ENCODE measurements at places on chromosomes 7 and 10. TPM values are rescaled to one million over a fixed set of nuclear protein-coding genes. Genes with fewer than 3 reads are reported as not detected.

DNA sequence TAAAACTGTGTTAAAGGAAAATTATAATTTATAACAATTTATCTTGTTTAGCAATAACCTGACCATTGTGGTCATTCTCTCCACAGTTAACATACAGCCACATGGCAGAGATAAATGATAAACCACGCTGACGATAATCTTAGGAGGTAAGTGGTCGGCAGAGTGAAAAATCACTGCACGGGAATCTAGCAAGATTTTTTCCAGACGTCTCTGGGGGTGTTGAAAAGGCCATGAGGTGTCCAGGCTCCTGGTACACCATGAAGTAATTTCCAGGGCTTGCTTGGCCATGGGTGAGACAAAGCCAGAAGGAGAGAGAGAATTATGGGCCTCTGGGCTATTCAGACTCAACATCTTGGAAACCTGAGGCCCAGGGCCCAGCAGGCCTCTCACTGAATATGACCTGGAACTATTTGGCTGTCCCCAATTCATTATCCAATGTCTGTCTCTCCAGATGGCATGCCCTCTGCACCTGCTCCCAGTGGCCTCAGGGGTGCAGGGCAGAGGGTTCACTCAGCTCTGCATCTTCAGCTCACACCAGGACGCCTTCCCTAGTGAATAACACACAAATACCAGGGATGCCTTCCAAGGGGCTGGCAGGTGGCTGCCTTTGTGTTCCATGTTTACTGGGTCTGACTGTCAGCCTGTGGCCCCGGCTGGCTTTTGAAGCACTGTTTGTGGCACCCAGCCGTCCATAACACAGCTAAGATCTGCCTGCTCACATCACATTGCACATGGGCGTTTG lies 590.4 kb upstream of the PFKP start:
- DNase-seq, result no peak

- DNase-seq, result no peak
Observed at GRCh38 chr7:103651593-103652377, 205.8 kb upstream of the SLC26A5 start.

Gene CCDC3
- 0.19 TPM for total RNA-seq

DNA sequence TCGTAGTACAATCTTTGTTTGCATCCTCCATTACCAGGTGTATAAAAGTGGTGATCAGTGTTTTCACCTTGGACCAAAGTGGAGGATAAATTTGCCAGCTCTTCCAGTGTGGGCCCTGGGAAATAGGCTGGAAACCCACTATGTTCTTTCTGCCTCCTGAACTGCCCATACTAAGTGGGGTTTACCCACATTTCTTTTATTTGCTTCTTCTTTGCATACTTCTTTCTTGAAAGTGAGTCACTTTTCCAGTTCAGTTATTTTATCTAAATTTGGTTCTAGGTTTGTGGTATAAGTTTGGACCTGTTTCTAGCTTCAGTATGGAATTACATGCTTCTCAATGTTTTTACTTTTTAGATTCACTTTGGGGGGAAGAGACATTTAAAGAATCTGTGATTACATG lies 126.2 kb upstream of the ACBD5 start:
- no peak for DNase-seq

DNA sequence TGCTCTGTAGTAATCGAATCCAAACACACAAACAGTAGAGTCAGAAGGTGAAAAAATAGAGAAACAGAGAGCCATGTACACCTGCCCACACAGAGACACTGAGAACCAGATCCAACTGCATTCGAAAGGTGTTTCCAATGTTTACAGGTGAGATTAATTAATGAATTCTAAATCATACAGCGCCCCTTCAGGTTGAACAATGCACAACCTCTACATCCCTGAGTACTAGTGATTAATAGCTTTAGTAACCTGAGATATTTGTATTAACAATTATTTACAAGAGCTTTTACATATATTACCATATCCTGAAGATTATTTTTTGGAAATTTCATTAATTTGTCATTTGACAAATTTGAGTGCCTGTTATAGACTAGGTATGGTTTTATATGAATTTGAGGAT lies 7.6 kb upstream of the MRC1 start:
- no peak for DNase-seq

GRCh38 chr7:122864016-122864415 lies 22.2 kb downstream of the CADPS2 start:
- no peak for DNase-seq

DNA sequence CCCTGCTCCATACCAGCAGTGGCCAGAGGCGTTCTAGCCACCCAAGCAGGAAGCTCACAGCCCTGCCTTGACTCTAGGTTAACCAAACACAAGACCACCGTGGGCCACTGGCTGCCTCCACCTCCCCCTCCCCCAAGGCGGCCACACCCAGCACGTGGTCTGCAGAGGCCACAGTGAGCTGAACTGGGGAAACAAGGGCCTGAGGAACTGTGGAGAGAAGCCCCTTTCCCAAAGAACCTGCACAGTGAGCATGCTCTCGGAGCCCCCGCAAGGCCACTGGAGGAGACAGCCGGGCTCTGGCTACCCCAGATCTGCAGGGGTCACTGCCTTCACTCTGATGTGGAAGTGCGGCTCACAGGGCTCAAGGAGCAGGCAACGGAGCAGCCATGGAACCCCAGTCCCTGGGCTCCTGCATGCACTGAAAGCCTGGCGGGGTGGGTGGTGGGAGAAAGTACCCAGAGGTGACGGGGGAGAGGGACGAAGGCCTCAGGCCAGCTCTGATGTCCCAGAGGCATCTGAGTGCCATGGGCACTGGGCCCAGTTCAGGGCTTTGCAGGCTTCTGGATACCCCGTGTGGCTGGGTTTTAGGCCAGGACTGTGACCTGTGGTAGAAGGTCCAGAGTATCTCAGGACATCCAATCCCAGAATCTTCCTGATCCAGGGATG lies 189.2 kb downstream of the EBF3 start:
- DNase-seq, result no peak

DNA sequence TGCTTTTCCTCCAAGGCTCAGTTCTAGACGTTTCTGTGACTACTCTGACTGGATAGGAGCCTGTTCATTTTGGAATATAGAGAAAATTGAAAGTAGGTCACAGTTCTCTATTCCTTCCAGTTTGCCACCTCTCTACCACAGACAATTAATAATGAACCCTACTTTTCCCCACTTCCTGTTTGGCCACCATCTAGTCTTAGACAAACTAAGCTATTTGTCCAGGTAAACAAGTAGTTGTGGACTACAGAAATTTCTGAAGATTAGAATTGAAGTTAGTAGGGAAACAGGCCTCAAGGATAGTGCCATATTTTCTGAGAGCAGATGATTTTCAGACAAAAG lies 87.0 kb downstream of the AUTS2 start:
- DNase-seq, result no peak
